ENCODE measurements at places on chromosomes 7 and 10.

GRCh38 chr7:35003679-35004303 is 33.5 kb downstream of the DPY19L1 start:
- peak; percentile 42 for DNase-seq

DNA sequence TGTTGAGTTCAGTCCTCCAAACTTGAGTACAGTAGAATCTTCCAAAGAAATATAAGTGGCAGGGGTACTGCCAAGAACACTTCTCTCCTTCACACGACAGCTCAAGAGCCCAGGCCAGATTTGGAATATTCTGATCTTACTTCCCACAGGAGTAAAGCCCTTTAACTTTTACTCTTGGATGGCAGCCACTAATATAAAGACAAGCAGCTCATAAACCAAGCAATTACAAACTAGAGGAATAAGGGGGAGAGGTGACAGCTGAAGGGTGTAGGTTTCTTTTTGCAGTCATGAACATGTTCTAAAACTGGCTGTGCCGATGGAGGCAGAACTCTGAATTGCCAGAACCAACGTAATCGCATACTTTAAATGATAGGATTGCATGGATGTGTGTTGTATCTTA is 74.8 kb downstream of the SVIL start:
- DNase-seq = no peak

- no peak for DNase-seq
Measured at GRCh38 chr10:131876508-131876907, 24.3 kb upstream of the PPP2R2D start.

DNA sequence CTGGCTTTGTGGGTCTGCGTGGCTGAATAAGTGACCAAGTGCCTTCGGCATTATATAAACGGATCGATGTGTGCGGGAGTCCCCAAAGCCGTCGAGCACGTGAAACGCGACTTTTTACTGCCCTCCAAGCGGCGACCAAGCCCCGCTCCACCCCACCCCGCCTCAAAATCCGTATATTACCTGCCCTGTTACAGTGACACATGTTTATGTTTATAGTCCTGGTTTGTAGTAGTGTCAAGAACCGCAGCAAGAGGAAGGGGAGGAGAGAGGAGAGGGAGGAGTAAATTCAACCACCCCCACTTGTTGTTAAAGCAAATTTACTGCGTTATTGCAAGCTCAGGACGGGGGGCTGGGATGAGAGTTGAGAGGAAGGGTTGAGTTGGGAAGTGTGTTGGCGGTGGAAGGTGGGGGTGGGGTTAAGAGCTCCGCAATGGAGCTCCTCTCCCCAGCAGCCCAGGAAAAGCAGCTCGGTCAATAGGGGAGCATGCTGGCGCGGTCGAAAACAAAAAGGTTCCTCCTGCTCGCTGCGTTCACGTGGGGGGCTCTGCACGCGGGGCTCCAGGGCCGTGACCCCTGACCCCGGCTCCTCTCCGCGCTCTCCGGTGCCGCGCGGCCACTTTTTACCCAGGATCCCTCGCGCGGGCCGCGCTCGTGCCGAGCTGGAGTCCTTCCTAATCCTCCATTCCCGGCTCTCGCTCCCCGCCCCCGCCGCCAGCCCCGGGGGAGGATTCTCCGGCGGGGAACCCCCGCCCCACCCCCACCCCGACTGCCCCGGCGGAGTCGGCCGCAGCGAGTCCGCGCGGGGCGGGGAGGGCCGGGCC is at the start of gene SKIDA1:
Gene SKIDA1, minus strand, starts transcription at position 316 of the 821 bp plus-strand sequence. CDS start 7,860 bp downstream, outside the sequence.
- peak; percentile 74 for DNase-seq

GRCh38 chr10:130411496-130412085 is 275.4 kb downstream of the GLRX3 start:
- no peak for DNase-seq

GRCh38 chr10:113104047-113104446 is 154.0 kb downstream of the TCF7L2 start:
- peak; percentile 46 for DNase-seq

GRCh38 chr7:131284702-131285419 is 42.8 kb upstream of the MKLN1 start:
- no peak for DNase-seq

DNA sequence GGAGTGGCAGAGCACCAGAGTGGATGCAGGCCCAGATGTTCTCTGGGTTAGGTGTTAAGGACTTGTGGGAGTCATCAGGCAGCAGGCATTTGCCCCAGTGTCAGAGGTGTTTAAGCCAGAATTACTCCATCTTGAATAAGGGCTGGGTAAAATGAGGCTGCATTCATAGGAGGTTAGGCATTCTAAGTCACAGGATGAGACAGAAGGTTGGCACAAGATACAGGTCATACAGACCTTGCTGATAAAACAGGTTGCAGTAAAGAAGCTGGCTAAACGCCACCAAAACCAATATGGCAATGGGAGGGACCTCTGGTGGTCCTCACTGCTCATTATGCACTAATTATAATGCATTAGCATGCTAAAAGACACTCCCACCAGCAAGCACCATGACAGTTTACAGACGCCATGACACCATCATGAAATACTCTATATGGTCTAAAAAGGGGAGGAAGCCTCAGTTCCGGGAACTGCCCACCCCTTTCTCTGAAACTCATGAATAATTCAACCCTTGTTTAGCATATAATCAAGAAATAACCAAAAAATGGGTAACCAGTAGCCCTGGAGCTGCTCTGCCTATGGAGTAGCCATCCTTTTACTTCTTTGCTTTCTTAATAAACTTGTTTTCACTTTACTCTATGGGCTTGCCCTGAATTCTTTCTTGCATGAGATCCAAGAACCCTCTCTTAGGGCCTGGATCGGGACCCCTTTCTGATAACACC is 882 bp upstream of the LRRC61 start:
- DNase-seq = peak; percentile 37

- DNase-seq = no peak
Measured at GRCh38 chr7:2471022-2471329, 5.2 kb downstream of the GRIFIN start.

GRCh38 chr10:45379891-45380540 is 6.0 kb downstream of the ALOX5 start:
- DNase-seq = no peak

DNA sequence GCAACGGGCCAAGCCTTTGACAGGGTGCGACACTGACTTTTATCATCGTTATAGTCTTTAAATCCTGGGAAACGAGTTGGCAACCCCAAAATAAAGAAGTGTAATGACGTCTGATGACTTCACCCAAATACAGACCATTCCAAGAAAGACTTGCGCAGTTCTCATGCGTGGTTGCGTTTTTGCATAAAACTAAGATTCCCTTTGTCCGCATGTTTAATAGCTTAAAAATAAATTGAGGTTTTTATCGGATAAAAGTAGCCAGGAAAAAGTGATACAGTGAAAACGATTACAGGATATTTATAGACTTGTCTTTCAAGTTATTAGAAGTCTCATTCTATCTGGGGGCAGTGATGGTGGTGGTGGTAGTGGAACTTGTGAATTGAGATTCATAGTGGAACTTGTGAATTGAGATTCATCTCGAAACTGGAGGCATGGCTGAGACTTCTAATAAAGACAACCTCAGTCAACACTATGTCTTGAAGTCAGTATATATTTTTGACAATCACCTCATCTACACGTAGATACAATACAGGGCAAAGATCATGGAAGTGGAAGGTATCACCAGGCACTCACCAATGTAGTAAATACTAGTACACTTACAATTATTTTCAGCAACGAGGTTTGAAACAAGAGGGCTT is 1.2 kb upstream of the NAMPT start:
- no peak for DNase-seq

DNA sequence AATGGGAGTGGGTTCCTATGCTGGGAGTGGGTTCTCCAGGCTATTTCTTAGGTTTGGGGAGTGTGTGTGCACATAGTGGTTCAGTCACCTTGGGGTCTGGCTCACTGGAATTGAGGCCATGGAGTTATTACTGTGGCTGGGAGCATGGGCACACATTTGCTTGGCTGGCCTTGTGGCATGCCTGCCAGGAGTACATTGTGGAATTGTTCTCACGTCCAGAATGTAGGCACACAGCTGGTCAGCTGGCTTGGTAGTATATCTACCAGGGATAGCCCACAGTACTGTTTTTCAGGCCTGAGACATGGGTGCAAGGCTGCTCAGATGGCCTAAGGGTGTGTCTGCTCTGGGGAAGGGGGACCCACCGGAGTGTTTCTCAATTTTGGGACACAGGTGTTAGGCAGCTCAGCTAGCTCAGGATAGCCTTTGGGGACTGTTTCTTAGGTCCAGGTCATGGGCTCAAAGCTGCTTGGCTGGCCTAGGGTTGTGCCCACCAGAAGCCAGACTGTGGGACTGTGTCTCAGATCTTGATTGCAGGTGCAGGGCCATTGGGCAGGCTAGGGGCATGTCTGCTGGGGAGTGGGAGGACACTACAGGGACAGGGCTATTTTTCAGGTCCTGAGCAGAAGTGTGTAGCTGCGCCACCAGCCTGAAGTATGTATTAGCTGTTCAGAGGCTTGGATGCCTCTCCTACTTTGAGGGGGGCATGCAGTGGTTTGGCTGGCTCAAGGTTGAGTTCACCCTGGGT is 50.6 kb downstream of the TMEM168 start:
- no peak for DNase-seq

- DNase-seq = no peak
Measured at GRCh38 chr7:2018569-2019460, 213.9 kb downstream of the MAD1L1 start.

- DNase-seq = peak; percentile 14
Measured at GRCh38 chr7:27148031-27148755, 619 bp upstream of the HOXA6 start.

GRCh38 chr10:29880856-29881255 is 178.5 kb downstream of the JCAD start:
- no peak for DNase-seq
